ENCODE measurements at places on chromosomes 12 and 14.

GRCh38 chr12:24268663-24269186, 319.3 kb upstream of the SOX5 start:
- no peak for DNase-seq

DNA sequence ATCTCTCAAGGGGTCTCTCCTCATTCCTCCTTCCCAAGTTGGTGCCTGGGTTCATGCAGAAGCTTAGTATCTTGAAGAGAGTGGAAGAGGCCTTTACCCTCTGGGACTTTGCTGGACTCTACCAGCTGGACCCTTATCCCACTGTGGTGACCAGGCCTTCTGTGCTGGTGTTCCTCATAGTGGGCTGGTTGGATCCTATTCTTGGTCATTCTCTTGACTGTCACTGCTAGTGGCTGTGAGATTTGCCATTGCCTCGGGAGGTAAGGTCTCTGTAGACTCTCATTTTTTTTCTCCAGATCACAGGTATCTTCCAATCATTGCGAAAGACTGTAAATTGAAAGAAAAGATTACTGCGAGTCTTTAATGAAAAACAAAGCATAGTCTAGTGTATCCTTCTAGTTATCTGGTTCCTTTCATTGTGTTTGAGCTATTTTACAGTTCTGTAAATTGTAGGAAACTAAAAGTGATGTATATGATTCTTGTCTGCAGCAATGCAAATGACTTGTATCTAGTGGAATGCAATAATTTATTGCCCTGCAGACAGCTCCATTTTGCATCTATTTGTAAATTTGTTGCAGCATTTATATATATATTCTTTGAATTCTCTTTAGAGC, 217.9 kb downstream of the AEBP2 start:
- DNase-seq, result no peak

DNA sequence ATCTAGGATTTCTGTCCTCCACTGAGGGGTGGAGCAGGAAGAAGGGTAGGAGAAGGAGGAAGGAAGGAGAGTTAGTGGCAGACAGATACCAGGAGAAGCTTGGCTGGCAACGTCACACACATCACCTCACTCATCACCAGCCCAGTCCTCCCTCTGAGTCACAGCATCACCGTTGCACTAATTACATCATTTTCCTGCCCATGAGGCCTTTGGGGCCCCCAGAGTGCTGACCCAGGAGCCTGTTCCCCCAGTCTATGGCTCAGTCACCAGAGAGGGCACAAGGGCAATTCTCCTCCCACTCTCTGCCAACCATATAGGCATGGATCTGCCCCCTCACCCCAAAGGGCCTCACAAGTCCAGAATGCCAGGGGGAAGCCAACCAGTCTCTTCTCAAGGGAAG, 4.6 kb downstream of the RND1 start:
- H3K36me3 ChIP-seq, result peaks cover 6% of the 10 kb centered on the region
- DNase-seq, result no peak
- peaks cover 19% of the 10 kb centered on the region for H3K4me1 ChIP-seq
- no peak overlapping the region for H3K27ac ChIP-seq
- H3K27me3 ChIP-seq, result peaks cover 27% of the 10 kb centered on the region

DNA sequence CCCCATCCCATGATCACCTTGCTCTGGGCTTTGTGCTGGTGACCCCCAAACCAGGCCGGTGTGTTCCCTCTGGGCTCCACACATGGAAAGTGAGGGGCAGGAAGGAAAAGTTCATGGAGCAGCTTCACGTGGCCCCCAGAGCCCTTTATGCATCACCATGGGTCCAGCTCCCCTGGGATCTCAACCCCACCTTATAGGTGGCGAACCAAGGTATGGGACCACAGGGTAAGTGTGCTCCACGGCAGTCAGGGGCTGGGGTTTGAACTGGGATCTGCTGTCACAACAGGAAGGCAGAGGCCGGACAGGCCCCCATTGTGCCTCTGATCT, 7.4 kb upstream of the BEGAIN start:
- no peak overlapping the region for H3K4me3 ChIP-seq
- DNase-seq, result no peak
- H3K4me1 ChIP-seq, result no peaks in the 10 kb centered on the region
- no peaks in the 10 kb centered on the region for H3K36me3 ChIP-seq

DNA sequence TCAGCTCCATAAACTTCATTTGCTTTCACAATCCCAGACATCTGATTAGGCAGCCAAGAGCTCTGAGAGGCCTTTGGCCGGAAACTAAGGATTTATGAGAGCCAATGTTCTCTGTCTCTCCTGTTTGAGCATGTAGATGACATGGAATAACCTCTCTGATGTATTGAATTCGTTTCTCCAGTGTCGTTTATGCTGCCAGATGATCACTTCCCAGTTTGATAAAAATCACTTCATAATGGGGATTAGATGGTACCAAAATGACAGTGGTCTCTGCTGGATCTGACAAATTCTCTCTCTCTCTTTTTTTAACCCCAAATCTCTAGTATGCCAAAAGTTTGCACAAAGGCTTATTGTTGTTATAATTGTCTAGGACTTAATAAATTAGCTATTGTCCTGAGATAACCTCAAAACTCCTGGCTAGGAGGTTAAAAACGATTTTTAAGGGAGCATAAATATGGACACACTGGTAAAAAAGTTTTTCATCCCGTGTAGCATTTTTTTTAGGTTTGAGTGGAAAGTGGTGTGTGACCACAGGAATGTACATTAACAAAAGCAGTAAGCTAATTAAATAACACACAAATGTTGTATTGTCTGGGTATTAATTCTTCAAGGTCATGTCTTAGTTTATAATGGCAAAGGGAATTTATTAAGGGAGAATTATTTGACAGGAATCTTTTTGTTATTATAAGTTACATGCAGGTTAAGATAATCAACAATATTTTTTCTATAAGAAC, 82.6 kb upstream of the USP44 start:
- no peak overlapping the region for H3K4me3 ChIP-seq
- no peaks in the 10 kb centered on the region for H3K36me3 ChIP-seq
- no peak overlapping the region for H3K27ac ChIP-seq
- no peaks in the 10 kb centered on the region for H3K27me3 ChIP-seq
- H3K4me1 ChIP-seq, result no peaks in the 10 kb centered on the region
- DNase-seq, result no peak

DNA sequence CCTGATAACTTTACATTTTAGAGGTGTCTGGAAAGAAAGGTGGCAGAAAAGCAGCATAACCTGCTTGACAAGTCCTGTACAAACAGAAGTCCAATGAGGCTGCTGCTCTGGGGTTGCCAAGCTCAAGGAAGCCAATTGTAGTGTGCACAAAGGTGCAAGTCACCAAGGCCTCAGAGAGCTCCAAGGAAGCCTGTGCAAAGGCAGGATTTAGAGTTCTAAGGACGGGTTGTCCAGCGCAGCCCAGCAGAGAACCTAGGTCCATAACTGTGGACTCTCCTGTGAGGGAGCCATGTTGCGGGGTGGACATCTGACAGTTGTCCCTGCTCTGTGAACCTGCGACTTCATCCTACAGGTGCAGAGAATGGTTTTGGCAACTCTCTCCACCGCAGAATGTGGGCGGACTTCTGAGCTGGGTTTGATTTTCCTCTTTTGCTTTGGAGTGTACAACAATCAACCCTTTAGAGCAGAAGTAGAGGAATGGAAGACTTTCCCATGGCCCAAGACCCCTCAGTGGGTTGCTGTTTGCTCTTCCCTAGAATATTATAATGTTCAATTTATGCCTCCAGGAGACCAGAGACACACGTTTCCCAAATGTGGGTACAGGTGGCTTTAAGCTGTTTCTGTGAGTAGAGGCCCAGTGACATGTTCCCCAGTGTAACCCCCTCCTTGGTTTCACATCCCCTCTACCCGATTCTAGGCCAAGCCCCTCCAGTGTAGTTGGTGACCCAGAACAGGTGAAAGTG, 81.0 kb downstream of the ETV6 start:
- H3K4me3 ChIP-seq, result peak overlapping the region; percentile 28
- H3K4me1 ChIP-seq, result peaks cover 75% of the 10 kb centered on the region
- no peaks in the 10 kb centered on the region for H3K27me3 ChIP-seq

GRCh38 chr12:120000556-120000955, 11.5 kb downstream of the BICDL1 start:
- peaks cover 79% of the 10 kb centered on the region for H3K36me3 ChIP-seq
- no peak overlapping the region for H3K27ac ChIP-seq
- H3K4me1 ChIP-seq, result peaks cover 28% of the 10 kb centered on the region
- DNase-seq, result no peak
- no peak overlapping the region for H3K4me3 ChIP-seq

GRCh38 chr12:48447755-48448154, 24.6 kb upstream of the ANP32D start:
- no peak for DNase-seq
- peaks cover 6% of the 10 kb centered on the region for H3K27me3 ChIP-seq
- no peak overlapping the region for H3K4me3 ChIP-seq
- no peak overlapping the region for H3K27ac ChIP-seq
- no peaks in the 10 kb centered on the region for H3K36me3 ChIP-seq

DNA sequence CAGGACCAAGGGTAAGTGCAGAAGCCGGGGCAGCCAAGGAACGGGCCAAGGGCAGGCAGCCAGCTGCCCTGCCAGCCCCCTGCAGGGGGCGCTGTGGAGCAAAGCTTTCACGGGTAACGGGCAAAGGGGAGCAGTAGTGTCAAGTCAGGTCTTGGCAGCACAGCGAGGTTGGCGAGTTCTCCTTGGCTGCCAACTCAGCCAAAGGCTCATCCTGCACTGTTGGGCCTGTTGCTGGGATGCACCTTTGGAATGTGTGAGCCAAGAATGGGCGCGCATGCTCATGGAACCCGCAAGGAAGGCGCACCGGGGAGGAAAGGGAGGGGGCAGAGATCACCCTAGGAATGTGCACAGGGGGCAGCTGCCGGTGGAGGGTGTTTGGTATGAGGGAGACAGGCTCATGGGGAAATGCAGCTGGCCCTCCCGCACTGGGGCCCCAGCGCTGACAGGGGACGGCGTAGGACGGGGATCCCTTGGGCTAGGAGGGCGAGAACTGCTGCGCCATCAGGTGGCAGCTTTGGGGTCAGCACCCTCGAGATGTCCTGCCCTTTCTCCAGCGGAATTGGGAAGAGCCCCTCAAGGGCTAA, 138.0 kb downstream of the ASCL4 start:
- DNase-seq, result peak; percentile 62
- no peak overlapping the region for H3K27ac ChIP-seq
- peaks cover 21% of the 10 kb centered on the region for H3K27me3 ChIP-seq
- H3K4me3 ChIP-seq, result peak overlapping the region; percentile 88
- no peaks in the 10 kb centered on the region for H3K36me3 ChIP-seq
- peaks cover 5% of the 10 kb centered on the region for H3K4me1 ChIP-seq

GRCh38 chr14:72332871-72333270, 400.6 kb downstream of the RGS6 start:
- H3K4me1 ChIP-seq, result no peaks in the 10 kb centered on the region
- no peak overlapping the region for H3K27ac ChIP-seq
- H3K4me3 ChIP-seq, result no peak overlapping the region
- DNase-seq, result no peak
- no peaks in the 10 kb centered on the region for H3K36me3 ChIP-seq
- peaks cover 21% of the 10 kb centered on the region for H3K27me3 ChIP-seq

GRCh38 chr12:66836623-66837310, 157.9 kb upstream of the GRIP1 start:
- H3K27ac ChIP-seq, result no peak overlapping the region
- no peak overlapping the region for H3K4me3 ChIP-seq
- H3K27me3 ChIP-seq, result peaks cover 9% of the 10 kb centered on the region
- no peak for DNase-seq

DNA sequence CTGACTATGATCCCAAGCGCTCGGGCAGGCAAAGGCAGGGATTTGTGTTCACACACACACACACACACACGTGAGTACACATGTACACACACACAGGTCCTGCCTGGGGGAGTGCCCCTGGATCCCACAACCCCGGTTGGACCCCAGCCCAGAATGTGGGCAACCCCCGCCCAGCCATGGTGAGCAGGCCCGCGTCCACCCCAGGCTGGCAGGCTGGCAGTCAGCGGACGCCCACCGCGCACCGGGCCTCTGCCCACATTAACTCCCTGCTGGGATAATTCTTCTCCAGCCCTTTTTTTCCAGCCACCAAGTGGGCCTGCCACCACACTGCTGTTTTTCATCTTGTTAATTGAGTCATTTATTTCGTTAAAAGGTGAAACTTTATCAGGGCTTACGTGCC, 256.2 kb downstream of the BCL11B start:
- H3K4me3 ChIP-seq, result no peak overlapping the region
- no peak overlapping the region for H3K27ac ChIP-seq
- no peak for DNase-seq
- no peaks in the 10 kb centered on the region for H3K27me3 ChIP-seq
- H3K36me3 ChIP-seq, result no peaks in the 10 kb centered on the region

DNA sequence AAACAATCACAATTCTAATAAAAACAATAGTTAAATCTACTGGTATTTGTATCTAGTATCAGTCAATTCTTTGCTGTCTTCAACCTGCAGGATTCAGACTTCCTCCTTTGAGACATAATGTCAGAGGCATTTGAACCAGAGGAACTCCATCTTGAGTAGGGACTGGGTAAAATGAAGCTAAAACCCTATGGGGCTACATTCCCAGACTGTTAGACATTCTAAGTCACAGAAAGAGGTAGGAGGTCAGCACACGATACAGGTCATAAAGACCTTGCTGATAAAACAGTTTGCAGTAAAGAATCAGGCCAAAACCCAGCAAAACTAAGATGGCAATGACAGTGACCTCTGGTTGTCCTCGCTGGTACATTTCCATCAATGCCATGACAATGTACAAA, 48.2 kb upstream of the MAP3K9 start:
- H3K36me3 ChIP-seq, result no peaks in the 10 kb centered on the region
- H3K4me1 ChIP-seq, result peaks cover 10% of the 10 kb centered on the region
- H3K27ac ChIP-seq, result no peak overlapping the region
- no peak overlapping the region for H3K4me3 ChIP-seq

DNA sequence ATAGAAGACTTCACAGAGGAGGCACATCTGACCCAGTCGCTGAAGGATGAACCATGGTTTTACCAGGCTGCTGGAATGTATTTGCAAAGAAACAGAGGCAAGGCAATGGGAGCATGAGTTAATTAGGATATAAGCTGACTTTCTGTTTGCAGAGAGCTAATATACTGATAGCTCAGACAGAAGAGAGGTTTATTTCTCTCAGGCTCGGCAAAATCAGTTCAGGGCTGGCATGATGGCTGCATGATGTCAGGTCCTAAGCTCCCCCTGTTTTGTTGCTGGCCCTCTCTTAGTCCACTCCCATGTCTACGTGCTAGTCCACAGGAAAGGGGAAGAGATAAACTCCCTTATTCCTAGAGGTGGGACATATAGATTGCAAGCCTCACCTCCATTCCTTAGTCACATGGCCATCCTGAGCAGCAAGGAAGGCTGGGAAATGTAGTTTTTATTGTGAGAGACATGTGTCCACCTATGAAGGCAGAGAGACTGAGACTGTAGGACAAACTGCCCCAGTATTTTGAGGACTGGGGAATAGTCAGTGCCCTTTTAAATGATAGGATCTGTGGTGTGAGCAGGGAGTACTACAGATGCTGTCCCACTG, 224.5 kb downstream of the VRK1 start:
- H3K27me3 ChIP-seq, result peaks cover 2% of the 10 kb centered on the region
- H3K36me3 ChIP-seq, result no peaks in the 10 kb centered on the region
- no peak overlapping the region for H3K27ac ChIP-seq
- peaks cover 5% of the 10 kb centered on the region for H3K4me1 ChIP-seq

GRCh38 chr12:56160193-56160763, 2.1 kb downstream of the MYL6 start:
- peaks cover 40% of the 10 kb centered on the region for H3K4me1 ChIP-seq
- H3K27me3 ChIP-seq, result no peaks in the 10 kb centered on the region
- peaks cover 81% of the 10 kb centered on the region for H3K36me3 ChIP-seq

GRCh38 chr12:123075646-123076171, 75.2 kb downstream of the PITPNM2 start:
- H3K4me1 ChIP-seq, result peaks cover 44% of the 10 kb centered on the region
- H3K27ac ChIP-seq, result peak overlapping the region; percentile 99
- H3K4me3 ChIP-seq, result peak overlapping the region; percentile 83
- no peaks in the 10 kb centered on the region for H3K36me3 ChIP-seq
- DNase-seq, result peak; percentile 81

- no peak overlapping the region for H3K4me3 ChIP-seq
- H3K27me3 ChIP-seq, result no peaks in the 10 kb centered on the region
- DNase-seq, result no peak
Observed at GRCh38 chr14:32477396-32477795, 148.3 kb downstream of the AKAP6 start.
